Neural progenitor cell (in vitro differentiated cells): ENCODE measurements at places on chromosomes 4 and X. TPM values are rescaled to one million over a fixed set of nuclear protein-coding genes. Genes with fewer than 3 reads are reported as not detected.
A peak's percentile ranks its signal among the peaks of the same experiment; 100 is the strongest.

GRCh38 chrX:5829469-5829868 is 399.2 kb downstream of the NLGN4X start:
- H3K27me3 ChIP-seq, result no peaks in the 10 kb centered on the region
- DNase-seq, result no peak
- H3K36me3 ChIP-seq, result no peaks in the 10 kb centered on the region

DNA sequence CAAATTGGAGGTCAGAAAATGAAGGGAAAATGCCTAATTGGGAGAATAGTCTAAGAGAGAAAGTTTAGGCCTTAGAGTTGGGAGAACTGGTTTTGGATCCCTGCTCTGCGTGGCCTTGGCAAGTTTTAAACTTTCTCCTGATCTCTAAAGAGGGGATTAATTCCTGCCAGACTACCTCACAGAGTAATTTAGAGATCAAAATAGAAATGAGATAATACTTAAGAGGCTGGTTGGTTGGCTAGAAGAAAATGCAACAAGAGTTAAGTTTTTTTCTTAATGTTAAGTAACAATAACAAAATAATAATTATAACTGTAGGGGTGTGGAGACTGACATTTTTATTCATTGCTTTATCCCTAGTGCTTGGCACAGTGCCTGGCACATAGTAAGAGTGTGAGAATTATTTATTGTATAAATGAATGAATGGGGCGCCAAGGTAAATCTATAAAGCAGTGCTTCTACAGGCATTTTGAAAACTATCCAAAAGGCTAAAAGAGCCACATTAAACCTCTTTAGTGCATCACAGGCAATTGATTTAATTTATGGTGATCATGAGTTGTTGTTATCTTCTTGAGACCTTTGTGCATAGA is 160.5 kb downstream of the RASL11B start:
- no peak for DNase-seq
- H3K4me1 ChIP-seq, result peaks cover 4% of the 10 kb centered on the region
- H3K27me3 ChIP-seq, result no peaks in the 10 kb centered on the region
- H3K36me3 ChIP-seq, result no peaks in the 10 kb centered on the region
- no peak overlapping the region for H3K4me3 ChIP-seq

- H3K27ac ChIP-seq, result no peak overlapping the region
- H3K27me3 ChIP-seq, result no peaks in the 10 kb centered on the region
- H3K36me3 ChIP-seq, result no peaks in the 10 kb centered on the region
- no peaks in the 10 kb centered on the region for H3K4me1 ChIP-seq
- DNase-seq, result no peak
- H3K4me3 ChIP-seq, result no peak overlapping the region
Observed at GRCh38 chr4:106401157-106401556, 32.6 kb upstream of the GIMD1 start.

DNA sequence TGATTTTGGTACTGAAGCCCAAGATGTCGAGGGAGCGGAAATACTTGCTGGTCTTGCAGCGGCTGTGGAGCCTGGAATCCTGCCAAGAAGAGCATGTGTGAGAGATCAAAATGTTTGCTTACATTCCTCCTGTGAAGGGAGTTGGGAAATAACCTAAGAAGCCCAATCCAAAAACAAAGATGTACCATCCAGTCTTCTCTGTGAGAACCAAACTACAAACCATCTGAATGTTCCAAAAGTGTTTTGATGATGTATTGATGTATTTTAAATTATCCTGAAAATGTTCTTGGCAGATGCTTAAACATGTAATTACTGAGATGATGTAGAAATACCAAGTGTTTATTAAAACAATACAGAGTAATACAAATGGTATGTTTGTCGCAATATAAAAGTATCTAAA is 10.1 kb upstream of the ADH1A start:
- no peak overlapping the region for H3K4me3 ChIP-seq
- no peaks in the 10 kb centered on the region for H3K4me1 ChIP-seq
- no peak for DNase-seq
- H3K27ac ChIP-seq, result no peak overlapping the region

GRCh38 chr4:184762100-184762499 is 28.2 kb upstream of the CENPU start:
- no peak for DNase-seq
- no peaks in the 10 kb centered on the region for H3K4me1 ChIP-seq
- H3K27ac ChIP-seq, result no peak overlapping the region
- H3K36me3 ChIP-seq, result no peaks in the 10 kb centered on the region
- H3K4me3 ChIP-seq, result no peak overlapping the region
- H3K27me3 ChIP-seq, result no peaks in the 10 kb centered on the region

GRCh38 chr4:174697202-174697601 is 131.8 kb downstream of the GLRA3 start:
- no peaks in the 10 kb centered on the region for H3K27me3 ChIP-seq
- H3K27ac ChIP-seq, result no peak overlapping the region
- H3K36me3 ChIP-seq, result no peaks in the 10 kb centered on the region
- DNase-seq, result no peak

DNA sequence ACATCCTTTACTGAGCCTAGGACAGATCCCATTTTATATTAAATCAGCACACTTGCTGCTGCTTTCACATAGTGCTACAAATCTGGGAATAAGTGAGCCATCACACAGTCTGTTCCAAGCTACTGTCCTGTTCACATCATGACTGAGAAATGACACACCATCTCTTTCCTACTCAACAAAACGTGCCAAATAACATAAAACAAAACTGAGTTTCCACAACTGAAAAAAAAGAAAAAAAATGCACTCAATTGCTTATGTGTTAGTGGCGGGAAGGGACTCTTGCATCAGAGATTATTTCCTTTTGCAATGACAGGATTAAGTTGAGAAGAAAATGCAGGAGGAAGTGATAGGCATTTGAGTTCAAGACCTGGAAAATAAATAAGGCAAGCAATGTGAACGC is 109.0 kb downstream of the SHROOM4 start:
- H3K4me3 ChIP-seq, result no peak overlapping the region
- H3K36me3 ChIP-seq, result no peaks in the 10 kb centered on the region
- H3K27ac ChIP-seq, result no peak overlapping the region
- no peak for DNase-seq
- H3K4me1 ChIP-seq, result no peaks in the 10 kb centered on the region

DNA sequence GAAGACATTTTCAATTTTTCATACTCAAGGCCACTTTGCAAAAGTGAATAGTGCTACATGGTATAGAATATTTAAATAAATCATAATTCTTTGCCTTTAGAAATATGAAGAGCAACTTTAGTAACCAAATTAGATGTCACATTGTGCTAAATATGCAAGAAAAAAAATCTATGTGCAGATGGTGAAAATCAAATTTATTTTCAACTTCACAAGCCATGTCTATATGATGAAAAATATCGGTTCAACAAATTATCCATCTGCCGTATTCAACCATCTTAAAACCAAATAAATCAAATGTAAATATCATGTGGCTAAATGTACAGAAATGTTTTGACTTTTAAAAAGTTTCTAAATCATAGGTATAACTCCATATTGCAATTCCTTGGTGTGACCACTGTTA is 398.2 kb downstream of the PABPC4L start:
- no peak for DNase-seq
- no peaks in the 10 kb centered on the region for H3K27me3 ChIP-seq
- no peaks in the 10 kb centered on the region for H3K36me3 ChIP-seq

DNA sequence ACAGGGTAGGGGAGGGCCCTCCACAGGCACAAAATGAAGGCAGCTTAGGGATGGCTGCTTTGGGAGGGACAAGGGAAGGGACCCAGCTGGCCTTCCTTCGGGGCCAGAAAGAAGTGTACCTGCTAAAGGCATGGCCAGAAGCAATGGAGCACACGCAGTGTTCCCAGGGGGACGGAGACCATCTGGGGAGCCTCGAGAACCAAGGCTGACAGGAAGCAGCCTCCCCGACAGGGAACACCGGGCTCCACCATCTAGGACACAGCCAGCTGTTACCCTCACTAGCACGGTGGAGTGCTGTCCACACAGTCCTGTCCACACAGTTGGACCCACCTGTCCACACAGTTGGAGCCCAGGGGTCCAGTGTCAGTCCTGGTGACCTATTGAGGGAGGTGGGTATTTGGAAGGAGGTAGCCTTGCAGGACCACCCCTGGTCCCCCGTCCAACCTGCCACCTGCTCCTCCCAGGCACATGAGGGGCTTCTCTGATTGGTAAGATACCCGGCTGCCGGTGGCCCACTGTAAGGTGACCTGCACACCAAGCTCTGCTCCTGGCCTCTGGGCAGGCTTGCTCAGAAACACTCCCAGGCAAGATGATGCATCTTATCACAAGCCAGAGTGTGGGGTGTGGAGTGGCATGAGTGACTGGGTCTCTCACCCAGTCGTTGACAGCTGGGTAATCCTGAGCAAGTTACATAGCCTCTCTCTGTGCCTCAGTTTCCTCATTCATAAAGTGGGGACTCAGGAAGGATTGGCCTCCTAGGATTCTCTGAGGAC is 20.5 kb upstream of the AFAP1 start:
- H3K27ac ChIP-seq, result no peak overlapping the region
- H3K4me3 ChIP-seq, result no peak overlapping the region
- DNase-seq, result no peak
- H3K36me3 ChIP-seq, result no peaks in the 10 kb centered on the region
- no peaks in the 10 kb centered on the region for H3K4me1 ChIP-seq

GRCh38 chrX:137363559-137363958 is 202.4 kb upstream of the ZIC3 start:
- H3K36me3 ChIP-seq, result no peaks in the 10 kb centered on the region
- H3K27ac ChIP-seq, result no peak overlapping the region
- H3K27me3 ChIP-seq, result no peaks in the 10 kb centered on the region
- H3K4me1 ChIP-seq, result no peaks in the 10 kb centered on the region
- no peak overlapping the region for H3K4me3 ChIP-seq
- DNase-seq, result peak; percentile 2

DNA sequence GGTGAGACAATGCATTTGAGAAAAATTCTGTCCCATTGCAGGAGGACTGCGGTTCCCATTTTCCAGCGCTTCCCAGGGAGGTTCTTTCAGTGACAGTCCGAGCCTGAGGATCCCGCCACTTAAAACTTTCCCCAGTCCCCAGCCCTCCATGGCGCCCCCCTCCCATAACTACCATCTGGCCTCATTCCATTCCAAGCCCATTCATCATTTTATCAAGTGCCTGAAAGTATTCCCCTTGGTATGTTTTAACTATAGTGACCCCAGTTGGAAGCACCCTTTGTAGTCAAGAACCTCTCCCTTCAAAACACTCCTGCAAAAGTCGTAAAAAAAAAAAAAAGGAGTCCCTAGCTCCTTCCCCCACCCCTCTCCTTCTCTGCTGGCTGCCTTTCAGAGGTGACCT is 1.2 kb downstream of the RASL11B start:
- peaks cover 30% of the 10 kb centered on the region for H3K27me3 ChIP-seq
- peak overlapping the region; percentile 53 for H3K4me3 ChIP-seq
- peaks cover 16% of the 10 kb centered on the region for H3K4me1 ChIP-seq

DNA sequence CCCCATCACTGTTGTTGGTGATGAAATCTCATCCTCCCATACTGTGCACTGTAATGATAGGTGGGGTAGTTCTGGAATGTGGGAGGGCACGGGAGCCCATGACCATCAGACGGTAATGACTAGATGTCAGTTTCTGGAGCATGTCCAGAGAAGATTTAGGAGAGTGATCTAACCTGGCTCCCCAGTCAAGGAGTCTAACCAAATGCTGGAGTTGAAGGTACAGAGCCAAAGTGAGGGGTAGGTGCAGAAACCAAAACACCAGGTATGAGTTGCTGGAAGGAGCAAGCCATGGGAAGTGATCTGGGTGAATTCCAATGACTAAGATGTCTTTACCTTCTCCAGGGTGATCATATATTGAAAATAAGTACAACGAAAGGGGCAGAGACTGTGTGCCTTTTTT is 296.9 kb downstream of the INPP4B start:
- no peaks in the 10 kb centered on the region for H3K27me3 ChIP-seq
- H3K4me1 ChIP-seq, result peaks cover 10% of the 10 kb centered on the region
- no peaks in the 10 kb centered on the region for H3K36me3 ChIP-seq
- no peak for DNase-seq

DNA sequence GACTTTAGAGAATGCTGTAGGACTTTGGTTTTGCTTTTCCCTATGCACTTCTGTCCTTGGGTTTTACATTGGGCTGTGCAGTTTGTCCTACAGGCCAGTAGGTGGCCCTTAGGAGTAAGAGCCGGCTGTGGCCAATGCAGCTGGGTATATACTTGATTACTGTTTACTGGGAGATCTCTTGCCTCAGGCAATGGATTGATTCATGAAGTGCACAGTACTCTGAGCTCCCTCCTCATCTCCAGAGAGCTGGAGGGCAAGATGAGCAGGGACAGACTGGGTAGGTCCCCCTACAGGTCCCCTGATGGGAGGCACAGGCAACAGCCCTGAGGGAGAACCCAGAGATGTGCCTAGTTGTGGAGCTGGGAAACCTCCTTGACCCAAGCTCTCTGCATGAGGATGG is 103.8 kb upstream of the QRFPR start:
- H3K27ac ChIP-seq, result no peak overlapping the region
- no peaks in the 10 kb centered on the region for H3K27me3 ChIP-seq
- peak; percentile 67 for DNase-seq
- H3K4me3 ChIP-seq, result no peak overlapping the region
- no peaks in the 10 kb centered on the region for H3K4me1 ChIP-seq

- no peak for DNase-seq
- H3K36me3 ChIP-seq, result no peaks in the 10 kb centered on the region
- no peak overlapping the region for H3K27ac ChIP-seq
- H3K4me3 ChIP-seq, result no peak overlapping the region
Observed at GRCh38 chrX:154481195-154481594, 2.1 kb upstream of the LAGE3 start.

DNA sequence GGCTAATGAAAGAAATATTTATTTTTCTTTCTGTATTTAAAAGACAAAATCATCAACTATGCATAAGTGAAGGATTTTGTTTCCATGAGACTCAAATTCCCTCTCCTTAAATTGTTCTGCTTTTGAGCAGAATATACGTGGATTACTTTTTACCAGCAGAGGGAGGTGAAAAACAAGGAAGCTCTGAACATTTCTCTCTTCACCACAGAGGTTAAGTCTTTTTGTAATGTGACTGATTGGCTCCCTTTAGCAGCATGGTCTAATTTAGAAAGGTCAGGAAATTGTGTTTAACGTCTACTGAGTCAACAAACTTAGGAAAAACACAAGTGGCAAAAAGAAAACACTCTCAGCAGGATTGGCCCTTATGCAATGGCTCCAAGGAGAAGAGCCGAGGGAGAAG is 55.1 kb upstream of the F9 start:
- no peak for DNase-seq
- H3K4me1 ChIP-seq, result no peaks in the 10 kb centered on the region
- no peak overlapping the region for H3K4me3 ChIP-seq

GRCh38 chrX:3290561-3290960 is 55.9 kb downstream of the MXRA5 start:
- H3K36me3 ChIP-seq, result no peaks in the 10 kb centered on the region
- H3K27me3 ChIP-seq, result no peaks in the 10 kb centered on the region
- no peak overlapping the region for H3K4me3 ChIP-seq
- H3K4me1 ChIP-seq, result no peaks in the 10 kb centered on the region

GRCh38 chr4:48017108-48017571 is 568 bp downstream of the NIPAL1 start:
- peak; percentile 61 for DNase-seq
- peaks cover 27% of the 10 kb centered on the region for H3K27me3 ChIP-seq
- no peaks in the 10 kb centered on the region for H3K4me1 ChIP-seq
- H3K27ac ChIP-seq, result no peak overlapping the region
- peak overlapping the region; percentile 66 for H3K4me3 ChIP-seq
- H3K36me3 ChIP-seq, result no peaks in the 10 kb centered on the region

The SLC25A53 gene
- 4.0 and 4.4 TPM in 2 replicates for total RNA-seq

The TXK gene
- total RNA-seq, result not detected in 2 replicates

The PGRMC1 gene
- total RNA-seq, result 191 and 246 TPM in 2 replicates

The SEPTIN6 gene
- 19.4 and 21.7 TPM in 2 replicates for total RNA-seq

The ZNF185 gene
- total RNA-seq, result 14.0 and 14.8 TPM in 2 replicates

The HPSE gene
- total RNA-seq, result 0.28 and 0.73 TPM in 2 replicates

The SHROOM2 gene
- total RNA-seq, result 9.1 and 11.8 TPM in 2 replicates

The PDE6B gene
- total RNA-seq, result 4.3 and 19.5 TPM in 2 replicates

The ADH1A gene
- total RNA-seq, result not detected in 2 replicates

The KLKB1 gene
- 0.39 TPM in 1 of 2 replicates, not detected in the other for total RNA-seq
